ENCODE measurements at places on chromosomes 1 and 21. TPM values are rescaled to one million over a fixed set of nuclear protein-coding genes. Genes with fewer than 3 reads are reported as not detected.
A peak's percentile ranks its signal among the peaks of the same experiment; 100 is the strongest.

DNA sequence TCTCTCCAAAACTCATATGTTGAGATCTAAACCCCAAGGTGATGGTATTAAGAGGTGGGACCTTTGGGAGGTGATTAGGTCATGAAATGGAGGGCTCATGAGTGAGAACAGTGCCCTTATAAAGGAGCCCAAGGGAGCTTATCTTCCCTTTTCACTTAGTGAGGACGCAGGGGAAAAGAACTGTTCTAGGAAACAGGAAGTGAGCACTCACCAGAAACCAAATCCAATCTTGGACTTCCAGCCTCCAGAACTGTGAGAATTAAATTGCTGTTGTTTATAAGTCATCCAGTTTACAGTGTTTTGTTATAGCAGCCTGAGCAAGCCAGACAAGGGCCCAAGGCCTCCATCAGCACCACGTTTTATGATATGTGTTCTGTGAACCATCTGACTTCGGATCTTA lies 60.3 kb upstream of the LRRC8D start:
- DNase-seq = no peak

- no peak for DNase-seq
These were observed 19.8 kb downstream of the ATP1A1 start for GRCh38 chr1:116392717-116393404.

Gene GBP7
- not detected for polyA plus RNA-seq

GRCh38 chr1:100883963-100884362 lies 10.7 kb downstream of the EXTL2 start:
- no peak for DNase-seq

DNA sequence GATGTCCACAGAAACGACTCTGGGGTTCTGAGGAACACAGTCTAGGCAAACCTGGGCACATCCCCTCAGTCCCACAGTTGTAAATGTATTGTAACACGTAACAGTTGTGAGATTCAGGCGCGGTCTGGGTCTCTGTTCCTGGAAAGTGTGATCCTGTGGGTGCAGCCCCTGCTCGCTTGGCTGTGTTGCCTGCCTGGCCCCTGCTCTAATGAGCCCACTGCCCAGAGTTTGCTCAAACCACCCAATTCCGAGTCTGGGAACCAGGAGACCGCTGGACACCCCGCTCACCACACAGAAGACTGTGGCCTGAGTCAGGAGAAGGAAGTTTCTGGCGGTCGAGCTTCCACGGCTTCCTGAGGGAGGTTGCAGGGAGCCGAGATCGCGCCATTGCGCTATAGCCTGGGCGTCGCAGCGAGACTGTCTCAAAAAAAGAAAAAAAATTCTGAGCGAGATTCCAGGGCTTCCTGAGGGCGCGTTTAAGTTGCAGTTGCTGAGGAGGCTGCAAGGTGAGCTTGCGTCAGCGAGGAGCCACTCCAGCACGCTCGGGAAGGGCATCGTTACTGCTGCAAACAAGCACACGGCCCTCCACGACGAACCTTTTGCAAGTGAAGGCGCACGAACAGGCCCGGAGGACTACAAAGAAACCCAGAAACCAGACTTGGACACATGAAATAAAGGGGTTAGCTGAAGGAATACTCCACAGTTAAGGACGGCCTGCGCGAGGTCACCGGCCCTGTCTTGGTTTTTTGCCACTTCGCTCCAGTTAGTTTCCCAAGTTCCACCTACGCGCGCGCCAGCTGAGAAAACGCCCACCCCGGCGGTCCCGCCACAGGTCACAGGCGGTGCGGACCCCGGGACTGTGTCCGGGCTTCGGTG lies 1.1 kb downstream of the C21orf58 start:
- no peak for DNase-seq

DNA sequence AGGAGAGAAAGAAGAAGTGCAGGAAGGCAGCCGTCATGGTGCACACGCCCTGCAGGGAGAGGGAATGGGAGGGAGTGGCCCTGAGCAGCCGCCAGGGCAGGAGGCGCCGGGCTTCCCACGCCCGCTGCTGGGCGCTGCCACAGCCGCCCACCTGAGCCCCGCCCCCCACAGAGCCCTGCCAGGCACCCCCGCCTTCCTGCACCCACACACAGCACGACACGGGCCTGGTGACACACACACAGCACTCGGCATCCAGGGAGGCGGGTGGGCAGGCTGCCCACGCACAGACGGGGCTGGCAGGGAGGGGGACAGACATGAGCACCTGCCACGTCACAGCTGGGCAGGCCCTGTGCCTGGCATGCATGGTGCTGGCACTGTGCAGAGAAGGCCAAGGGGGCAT lies 27.5 kb downstream of the ADGRB2 start:
- no peak for DNase-seq

DNA sequence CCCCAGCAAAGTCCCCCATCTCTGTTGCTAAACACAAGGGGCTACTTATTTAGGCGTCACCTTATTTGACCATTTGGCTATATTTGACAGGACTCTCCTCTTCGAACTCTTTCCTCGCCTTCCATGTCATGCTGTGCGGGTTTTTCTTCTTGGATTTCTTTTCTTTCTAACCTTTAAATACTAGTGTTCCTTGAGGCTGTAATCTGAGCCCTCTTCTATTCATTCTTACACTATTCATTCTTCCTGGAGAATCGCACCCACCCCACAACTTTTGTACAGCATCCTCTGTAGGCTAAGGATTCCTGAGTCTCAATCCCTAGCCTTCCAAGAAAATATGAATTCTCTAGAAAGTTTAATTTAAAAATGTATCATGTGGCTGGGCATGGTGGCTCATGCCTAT lies 61.7 kb upstream of the C1orf115 start:
- DNase-seq = no peak

Gene NTNG1
- 34.3 TPM for polyA plus RNA-seq

GRCh38 chr1:202285908-202286307 lies 55.8 kb downstream of the UBE2T start:
- no peak for DNase-seq

Gene RNU1-2
- 1.9 TPM for polyA plus RNA-seq

GRCh38 chr1:78211483-78212092 lies 165.8 kb downstream of the GIPC2 start:
- DNase-seq = no peak

- DNase-seq = no peak
These were observed 15.6 kb downstream of the TNNT2 start for GRCh38 chr1:201361652-201362504.

- peak; percentile 4 for DNase-seq
These were observed 4.8 kb upstream of the FCRLA start for GRCh38 chr1:161702250-161702649.

- peak; percentile 5 for DNase-seq
These were observed 12.9 kb upstream of the GJA5 start for GRCh38 chr1:147773215-147773715.

- no peak for DNase-seq
These were observed 17.7 kb downstream of the AGRN start for GRCh38 chr1:1037366-1038327.

Gene NCF2
- 2.9 TPM for polyA plus RNA-seq

GRCh38 chr1:204451352-204452124 lies 39.9 kb upstream of the PPP1R15B start:
- no peak for DNase-seq

Gene CFHR3
- polyA plus RNA-seq = 0.50 TPM

GRCh38 chr1:58926152-58926551 lies 142.3 kb upstream of the JUN start:
- DNase-seq = no peak

Gene ABCG1
- 10.2 TPM for polyA plus RNA-seq

DNA sequence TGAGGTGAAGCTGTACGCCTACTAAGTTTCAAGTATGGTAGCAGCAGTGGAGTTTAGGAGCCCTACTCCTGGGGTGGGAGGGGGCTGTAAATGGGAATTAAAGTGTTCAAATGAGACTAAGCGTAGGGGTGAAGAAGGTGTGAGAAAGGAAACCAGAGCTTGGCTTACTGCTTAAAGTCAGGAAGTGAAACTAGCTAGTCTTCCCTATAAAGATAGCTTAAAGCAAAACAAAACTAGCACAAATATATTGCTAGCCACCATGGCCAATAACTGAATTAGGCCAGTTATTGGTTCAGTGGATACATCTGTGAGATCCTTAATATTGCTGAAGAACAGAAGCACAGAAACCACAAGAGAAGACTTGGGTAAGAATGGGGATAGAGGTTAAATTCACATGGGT lies 492.2 kb upstream of the PKN2 start:
- DNase-seq = no peak

DNA sequence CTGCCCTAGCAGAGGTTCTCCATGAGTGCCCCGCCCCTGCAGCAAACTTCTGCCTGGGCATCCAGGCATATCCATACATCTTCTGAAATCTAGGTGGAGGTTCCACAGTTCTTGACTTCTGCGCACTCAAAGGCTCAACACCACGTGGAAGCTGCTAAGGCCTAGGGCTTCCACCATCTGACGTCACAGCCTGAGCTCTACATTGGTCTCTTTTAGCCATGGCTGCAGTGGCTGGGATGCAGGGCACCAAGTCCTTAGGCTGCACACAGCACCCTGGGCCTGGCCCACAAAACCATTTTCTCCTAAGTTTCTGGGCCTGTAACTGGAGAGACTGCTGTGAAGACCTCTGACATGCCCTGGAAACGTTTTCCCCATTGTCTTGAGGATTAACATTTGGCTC lies 272.6 kb upstream of the PLXNA2 start:
- no peak for DNase-seq

DNA sequence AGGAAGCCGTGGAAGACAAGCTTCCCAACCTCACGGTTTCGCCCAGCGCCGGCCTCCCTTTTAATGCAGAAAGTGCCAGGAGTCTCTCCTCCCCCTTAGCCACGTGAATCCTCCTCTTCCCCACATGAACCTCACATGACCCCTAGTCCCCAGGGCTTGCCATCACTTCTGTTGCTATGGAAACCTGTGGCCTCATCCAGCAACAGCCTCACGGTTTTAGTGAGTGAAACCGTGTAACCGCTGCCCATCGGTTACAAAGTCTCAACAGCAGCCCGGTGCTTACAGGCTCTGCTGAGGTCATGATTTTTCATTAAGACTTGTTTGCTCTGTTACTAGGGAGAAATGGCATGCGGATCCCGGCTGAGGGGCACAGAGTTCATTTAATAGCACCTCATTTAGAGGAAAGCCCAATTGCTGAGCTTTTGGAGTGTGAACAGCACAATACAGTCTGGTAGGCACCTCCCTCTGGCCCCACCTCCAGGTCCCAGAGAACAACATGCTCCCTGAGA lies 143.2 kb upstream of the BACE2 start:
- peak; percentile 22 for DNase-seq

Gene KRTAP20-4
- polyA plus RNA-seq = not detected

Gene NPPB
- polyA plus RNA-seq = not detected

Gene PCSK9
- polyA plus RNA-seq = 0.95 TPM

Gene C1orf167
- polyA plus RNA-seq = 0.42 TPM

DNA sequence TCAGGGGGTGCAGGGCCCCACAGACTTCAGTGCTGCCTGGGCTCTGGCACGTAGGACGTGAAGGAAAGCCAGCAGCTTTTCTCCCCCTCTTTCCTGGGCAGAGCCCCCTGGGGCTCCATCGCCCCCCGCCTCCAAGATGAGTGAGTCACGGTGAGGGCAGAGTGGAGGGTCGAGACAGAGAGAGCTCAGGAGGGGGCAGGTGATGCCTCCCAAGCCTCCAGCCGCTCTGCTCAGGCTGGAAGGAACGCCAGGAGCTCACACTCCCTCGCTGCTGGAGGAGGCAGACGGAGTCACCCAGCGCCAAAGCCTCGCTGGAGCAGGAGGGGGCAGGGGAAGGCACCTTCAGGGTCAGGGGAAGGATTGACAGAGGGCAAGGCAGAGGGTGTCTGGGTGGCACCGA lies 119.5 kb downstream of the CASZ1 start:
- DNase-seq = no peak

Gene OLIG1
- polyA plus RNA-seq = 0.15 TPM

Gene TTF2
- polyA plus RNA-seq = 32.1 TPM

Gene SLC1A7
- polyA plus RNA-seq = 0.05 TPM

- DNase-seq = no peak
These were observed 15.1 kb downstream of the PRMT2 start for GRCh38 chr21:46650476-46651098.

- DNase-seq = peak; percentile 40
These were observed 11.7 kb downstream of the NKAIN1 start for GRCh38 chr1:31227891-31228568.

Gene TDRD5
- 5.1 TPM for polyA plus RNA-seq

DNA sequence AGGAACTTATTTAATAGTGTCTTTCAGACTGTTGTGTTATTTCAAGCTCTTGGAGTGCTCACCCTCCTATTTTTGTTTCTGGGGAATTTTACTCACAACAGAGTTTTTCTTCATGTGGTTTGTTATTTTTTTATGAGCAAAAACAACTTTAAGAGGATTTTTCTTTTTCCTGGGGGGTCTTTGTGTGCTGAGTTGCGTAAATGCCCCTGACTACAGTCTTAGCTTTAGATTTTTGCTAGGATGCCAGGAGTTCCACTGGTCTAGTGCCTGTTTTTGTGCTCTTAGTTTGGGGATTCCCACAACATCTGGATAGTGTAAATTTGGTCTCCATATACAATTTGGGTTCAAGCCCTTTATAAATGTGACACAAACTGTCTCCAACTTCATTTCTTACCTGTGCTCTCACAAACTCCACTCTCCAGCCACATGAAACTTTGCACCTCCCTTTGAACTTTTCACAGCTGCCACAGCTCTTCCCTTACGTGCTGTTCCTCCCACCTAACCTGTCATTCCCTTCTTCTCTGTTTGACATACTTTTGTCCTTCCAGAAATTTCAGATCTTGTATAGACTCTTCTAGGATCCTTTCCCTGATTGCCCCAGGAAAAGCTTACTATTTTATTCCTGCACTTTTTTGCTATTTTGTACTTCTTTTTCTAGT lies 180.2 kb downstream of the CRB1 start:
- DNase-seq = no peak

DNA sequence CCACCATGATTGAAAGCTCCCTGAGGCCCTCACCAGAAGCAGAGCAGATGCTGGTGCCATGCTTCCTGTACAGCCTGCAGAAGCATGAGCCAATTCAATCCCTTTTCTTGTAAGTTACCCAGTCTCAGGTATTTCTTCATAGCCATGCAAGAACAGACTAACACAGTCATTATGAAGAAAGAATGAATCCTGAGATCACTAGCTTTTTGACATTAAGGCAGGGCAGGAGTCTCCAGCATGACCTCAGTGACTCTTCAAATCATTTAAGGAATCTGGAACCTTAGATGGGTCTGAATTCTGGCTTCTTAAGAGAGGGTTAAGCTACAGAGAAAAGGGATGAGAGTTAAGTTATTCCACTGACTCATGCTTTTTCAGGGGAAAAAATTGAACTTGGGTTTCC lies 79.0 kb downstream of the PTPN14 start:
- no peak for DNase-seq

DNA sequence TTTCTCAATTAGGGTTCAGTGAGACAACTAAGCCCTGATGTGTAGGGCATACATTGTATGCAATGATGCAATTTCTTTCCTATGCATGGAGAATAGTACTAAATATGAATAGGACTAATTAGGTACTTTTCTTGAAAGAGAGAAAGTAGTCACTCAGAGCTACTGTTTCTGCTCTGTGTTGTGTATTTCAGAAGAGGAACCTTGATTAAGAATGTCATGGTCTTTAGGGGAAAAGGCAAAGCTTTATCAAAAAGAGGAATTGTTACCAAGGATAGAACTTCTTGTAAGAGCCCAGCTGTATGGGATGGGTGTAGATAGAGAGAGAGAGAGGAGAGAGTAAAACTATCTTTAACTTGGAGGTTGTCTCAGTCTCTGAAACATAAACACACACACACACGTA lies 49.1 kb downstream of the HLX start:
- no peak for DNase-seq
